NCI-H1694 treated with DMSO at 0.1 percent for 48 hours (cell line): ENCODE measurements at places on chromosomes 5 and 9.

DNA sequence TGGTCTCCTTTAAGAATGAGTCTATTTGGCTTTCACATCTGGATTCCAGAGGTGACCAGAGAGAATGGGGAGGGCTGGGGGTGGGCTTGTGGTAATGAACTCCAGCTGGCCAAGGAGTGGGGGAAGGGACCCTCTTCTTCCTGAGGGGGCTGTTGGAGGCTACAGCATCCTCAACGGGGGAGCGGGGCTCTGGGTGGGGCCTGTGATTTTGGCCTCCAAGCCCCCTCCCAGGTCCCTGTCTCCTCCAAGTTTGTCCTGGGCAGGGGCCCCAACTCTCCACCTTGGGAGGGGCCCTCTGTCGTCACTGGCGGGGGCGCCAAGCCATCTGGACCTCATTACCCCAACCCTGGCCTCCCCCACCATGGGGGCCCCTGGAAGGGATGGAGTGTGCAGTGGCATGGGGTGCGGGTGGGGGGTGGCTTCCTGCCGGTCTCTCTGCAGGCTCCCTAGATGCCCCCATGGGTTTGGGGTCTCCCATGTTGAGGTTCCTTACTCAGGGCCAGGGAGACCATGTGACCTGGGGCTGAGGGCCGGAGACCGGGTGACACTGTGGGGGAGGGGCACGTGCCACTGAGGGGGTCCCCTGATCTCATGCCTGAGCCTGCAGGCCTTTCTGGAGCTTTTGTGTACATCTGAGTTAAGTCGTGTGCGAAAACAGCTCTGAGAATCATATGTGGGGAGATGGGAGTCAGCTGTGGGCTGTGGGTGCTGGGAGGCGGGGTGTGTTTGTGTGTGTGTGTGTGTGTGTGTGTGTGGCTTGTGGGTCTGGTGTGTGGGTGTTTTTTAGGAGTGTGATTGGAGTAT, 32.4 kb downstream of the GOLGA2 start:
- no peak for DNase-seq

- no peak for DNase-seq
These were observed 1.4 kb downstream of the CHSY3 start for GRCh38 chr5:129905473-129906176.

DNA sequence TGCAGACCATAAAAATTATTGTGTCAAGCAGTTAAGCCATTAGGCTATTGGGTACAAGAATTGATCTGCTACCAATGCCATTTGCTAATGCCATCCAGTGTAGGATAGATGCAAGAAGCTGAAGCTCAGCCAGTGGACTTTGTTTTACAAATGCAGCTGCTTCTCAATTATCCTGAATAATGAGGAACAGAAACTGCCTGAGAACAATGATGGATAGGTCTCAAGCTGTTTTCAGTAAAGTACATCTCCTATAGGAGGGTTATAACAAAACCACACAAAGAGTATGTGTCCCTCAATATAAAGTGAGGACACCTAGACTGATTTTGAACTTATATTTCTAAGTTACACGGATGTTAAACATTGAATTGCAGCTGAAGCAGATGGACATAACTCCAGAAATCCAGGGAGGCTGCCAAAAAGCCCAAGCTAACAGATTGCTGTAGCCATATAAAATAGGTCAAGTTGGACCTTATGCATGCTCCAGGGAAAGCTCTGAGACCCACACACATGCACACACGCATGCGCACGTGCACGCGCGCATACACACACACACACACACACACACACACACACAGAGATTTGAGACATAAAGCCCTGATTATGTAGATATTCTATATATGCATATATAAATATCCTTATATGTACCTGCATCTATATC, 482.7 kb upstream of the CD180 start:
- peak; percentile 4 for DNase-seq

DNA sequence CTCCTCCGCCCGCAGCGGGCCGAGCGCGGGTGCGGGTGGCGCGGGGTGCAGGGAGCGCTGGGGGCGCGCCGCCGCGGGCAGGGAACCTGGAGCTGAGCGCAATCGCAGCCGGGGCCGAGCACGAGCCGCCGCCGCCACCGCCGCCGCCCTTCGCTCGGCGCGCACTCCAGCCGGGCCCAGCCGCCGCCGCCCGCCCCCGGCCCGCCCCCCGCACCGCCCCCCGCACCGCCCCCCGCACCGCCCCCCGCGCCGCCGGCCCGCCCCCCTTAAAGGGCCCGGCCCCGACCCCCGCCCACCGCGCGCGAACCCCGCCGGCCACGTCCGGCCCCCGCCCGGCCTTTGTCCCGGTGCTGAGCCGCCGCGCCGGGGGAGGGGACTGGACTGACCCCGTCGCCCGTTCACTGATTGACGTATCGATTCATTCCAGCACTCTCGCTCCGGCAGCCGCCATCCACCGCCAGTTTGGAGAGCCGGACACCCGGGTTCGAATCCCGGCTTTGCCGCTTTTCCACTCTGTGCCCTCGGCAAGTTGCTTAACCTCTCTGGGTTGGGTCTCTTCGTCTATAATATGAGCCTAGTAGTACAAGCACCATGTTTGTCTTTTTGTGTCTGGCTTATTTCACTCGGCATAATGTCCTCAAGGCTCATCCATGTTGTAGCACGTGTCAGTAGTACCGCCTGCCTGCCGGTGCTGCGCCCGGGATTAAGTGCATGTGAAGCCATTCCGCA, at the start of gene SH3PXD2B:
TSS of gene SH3PXD2B (minus strand) at position 168 of the 729 bp plus-strand sequence. CDS start 173 bp downstream, outside the sequence.
- DNase-seq, result peak; percentile 19

DNA sequence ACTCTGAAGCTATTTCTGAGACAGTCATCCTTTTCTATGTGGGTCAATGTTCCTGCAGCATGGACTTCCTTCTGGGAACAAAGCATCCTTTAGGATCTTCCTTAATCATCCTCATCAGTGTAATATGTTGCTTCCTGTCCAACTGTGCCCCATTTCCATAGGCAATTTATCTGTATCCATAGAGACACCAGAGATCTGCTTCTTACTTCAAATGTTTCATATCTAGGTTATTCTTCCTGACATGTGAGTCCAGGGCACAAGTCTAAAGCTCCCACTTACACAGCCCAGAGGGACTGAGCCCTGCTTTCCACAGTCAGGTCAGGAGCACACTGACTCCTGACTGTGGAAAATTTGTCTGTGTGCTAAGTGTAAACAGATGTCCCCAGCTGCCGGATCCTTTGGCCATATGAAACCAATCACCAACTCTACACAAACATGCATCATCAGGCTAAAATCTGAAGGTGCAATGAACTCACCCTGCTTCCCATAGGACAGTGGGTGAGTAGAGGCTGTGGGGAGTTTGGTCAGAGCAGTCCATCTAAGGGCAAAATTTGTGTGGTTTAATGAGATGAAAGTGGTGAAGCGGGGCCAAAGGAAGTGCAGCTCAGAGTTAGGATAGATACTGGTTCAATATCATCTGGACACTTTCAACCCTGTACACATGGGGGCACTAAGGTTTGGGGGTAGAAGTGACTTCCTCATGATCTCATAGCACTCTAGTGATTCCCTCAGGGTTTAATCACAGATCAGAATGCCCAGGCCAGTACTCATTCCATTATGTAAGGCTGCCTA, 85.2 kb upstream of the TNC start:
- no peak for DNase-seq

DNA sequence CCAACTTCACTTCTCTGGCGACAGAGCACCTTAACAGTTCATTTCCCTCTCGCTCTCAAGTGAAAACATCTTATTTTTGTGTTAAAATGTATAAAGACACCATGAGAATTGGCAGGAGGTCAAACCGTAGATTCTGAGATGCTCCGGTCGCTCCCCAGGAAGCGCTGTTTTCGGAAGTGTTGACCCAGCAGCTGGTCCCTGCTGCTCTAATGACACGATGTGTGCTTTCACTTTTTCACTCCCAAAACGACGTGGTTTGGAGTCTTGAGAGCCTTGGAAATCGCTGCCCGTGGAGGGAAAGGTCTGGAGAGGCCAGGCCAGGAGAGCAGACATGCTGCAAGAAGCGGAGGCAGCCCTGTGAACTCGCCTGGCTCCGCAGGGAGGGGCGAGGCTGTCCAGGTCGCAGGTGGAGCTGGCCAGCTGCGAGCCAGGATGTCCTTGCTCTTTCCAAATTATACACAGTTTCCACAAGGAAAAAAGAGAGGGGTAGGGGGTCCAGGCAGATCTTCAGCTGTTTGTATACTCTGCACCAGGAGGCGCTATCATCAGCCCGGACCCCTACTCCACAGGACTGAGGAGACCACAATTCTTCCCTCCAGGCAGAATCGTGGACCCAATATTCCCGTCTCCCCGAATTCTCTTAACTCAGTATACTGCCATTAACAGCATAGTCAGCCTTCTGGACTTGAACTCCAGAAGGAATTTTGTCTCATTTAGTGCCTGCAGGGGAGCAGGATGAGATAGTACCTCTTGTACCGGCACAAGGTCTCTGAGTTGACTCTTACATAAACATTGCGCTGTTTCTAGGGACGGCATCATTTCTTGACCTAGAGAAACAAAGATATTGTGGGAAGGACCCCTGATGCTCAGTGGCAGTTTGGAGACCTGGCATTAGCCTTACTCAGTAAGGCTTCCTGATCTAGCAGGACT, 248.6 kb upstream of the ANKRD55 start:
- DNase-seq, result peak; percentile 25
